ENCODE measurements at places on chromosomes 1 and 21.

DNA sequence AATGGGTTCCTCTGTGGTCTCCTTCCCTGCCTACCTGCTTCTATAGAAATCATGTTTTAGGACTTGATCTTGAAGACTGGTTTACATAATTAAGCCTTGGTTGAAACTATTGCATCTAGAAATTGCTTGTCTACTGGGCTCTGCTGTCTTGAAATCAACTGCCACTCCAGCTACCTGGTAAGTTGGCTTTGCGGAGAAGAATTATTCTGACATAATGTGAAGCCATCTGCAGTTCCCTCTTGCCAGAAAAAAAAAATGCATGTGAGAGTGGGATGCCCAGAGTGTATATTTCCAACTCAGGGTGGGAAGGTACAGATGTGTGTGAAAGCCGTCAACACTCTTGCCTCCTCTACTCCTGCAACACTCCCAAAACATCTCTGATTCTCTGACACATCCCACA is 27.2 kb downstream of the C8B start:
- no peak for DNase-seq

DNA sequence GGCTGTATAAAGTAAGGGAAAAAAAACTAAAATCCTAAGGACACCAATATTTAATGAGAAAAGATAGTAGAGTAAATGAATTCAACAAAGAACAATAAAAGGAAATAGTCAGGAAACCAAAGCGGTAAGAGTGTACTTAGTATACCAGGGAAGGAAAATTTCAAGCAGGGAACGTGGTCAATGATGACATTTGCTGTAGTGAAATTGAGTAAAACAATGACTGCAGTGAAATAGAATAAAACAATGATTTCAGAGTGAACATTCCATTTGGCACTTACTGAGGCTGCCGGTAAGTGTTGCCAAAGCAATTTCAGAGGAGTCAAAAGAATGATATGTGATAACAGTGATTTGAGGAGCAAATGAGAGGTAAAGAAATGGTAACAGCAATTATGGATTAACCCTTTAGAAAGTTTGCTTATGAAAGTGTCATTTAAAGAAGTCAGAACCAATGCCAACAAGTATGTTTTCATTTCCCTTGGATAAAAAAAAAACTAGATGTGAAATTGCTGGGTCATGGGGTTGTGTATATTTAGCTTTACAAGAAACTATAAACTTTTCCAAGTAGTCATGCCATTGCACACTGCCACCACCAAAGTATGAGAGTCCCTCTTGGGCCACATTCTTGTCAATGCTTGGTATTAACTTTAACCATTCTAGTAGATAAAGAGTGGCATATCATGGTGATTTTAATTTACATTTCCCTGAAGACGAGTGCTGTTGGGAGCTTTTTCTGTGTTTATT is 50.5 kb downstream of the VCAM1 start:
- DNase-seq = no peak

DNA sequence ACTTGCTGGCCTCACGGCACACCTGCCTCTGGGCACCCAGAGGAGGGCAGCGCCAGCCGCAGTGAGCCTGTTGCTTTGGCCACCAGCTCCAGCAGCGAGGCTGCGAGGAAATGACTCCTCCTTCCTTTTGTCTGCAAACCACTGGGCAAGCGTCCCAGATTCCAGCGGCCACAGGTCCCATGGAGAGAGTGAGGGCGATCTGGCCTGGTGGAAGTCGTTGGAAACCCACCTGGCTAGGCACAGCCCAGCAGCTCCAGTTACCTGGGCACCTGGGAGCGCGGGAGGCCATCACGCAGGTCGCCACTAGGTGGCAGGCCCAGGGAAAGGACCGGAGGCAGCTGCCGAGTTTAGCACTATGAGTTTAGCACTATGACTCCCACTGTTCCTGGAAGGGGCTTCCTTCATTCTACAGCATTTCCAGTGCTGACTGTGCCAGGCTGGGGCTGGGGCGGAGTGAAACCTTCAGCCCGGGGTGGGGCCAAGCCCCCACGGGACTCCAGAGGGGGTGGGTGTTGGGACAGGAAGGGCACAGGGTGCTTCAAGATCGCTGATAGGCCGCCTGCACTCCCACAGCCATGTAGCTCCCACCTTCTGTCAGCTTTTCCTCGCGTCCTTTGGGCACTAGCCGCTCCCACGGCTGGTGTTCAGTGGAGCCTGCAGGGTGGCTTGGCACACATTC is 1.1 kb upstream of the ESPN start:
- peak; percentile 45 for DNase-seq

- peak; percentile 86 for DNase-seq
Observed at GRCh38 chr21:33433425-33434114, 30.4 kb downstream of the IFNGR2 start.

GRCh38 chr21:44950351-44950750 is 10.5 kb downstream of the SLX9 start:
- DNase-seq = no peak

DNA sequence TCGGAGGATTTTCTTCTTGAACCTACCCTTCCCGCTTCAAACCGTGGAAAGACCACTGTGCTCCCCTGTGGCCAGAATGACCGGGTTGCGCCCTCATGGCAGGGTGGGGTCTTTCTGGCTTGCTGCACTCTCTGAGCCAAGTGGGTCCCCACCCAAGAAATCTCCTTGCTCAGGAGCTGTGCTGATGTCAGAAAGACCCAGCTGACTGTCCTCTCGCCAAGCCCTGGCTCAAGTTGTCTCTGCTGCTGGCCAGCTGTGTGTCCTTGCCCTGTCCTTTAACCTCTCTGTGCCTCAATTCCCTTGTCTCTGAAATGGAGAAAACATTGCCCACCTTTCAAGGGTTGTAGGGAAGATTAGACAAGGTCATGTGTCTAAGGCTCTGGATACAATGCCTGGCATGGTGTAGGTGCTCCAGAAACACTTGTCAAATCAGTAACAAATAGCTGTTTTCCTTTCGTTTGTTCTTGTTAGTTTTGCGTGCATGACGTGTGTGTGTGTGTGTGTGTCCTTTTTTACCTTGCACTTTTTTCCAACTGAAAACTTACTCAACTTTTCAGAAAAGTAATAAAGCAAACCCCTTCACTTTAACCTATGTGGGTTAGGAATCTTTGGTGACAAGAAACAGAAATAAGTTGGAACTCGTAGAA is 41.1 kb upstream of the RPL11 start:
- DNase-seq = no peak

GRCh38 chr1:183244466-183244865 is 58.4 kb downstream of the LAMC2 start:
- DNase-seq = no peak

GRCh38 chr1:172777767-172778166 is 118.9 kb downstream of the FASLG start:
- no peak for DNase-seq

DNA sequence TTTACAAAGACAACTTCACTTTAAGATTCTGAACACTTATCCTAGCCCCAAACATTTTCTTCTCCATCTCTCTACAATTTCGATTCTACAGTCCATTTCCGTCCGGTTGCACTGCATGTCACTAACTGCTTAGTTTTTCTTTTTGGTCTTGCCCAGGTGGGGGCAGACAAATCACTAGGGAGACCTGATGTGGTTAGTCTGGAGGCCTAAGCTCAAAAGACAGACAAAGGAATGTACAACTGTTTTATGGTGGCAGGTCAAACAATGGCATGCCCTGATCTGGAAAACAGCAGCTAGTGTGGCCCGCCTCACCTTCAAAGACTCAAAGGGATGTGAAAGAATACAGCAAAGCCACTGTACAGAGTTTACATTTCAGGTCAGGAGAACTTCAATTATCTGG is 3.8 kb downstream of the ETV3 start:
- DNase-seq = no peak

DNA sequence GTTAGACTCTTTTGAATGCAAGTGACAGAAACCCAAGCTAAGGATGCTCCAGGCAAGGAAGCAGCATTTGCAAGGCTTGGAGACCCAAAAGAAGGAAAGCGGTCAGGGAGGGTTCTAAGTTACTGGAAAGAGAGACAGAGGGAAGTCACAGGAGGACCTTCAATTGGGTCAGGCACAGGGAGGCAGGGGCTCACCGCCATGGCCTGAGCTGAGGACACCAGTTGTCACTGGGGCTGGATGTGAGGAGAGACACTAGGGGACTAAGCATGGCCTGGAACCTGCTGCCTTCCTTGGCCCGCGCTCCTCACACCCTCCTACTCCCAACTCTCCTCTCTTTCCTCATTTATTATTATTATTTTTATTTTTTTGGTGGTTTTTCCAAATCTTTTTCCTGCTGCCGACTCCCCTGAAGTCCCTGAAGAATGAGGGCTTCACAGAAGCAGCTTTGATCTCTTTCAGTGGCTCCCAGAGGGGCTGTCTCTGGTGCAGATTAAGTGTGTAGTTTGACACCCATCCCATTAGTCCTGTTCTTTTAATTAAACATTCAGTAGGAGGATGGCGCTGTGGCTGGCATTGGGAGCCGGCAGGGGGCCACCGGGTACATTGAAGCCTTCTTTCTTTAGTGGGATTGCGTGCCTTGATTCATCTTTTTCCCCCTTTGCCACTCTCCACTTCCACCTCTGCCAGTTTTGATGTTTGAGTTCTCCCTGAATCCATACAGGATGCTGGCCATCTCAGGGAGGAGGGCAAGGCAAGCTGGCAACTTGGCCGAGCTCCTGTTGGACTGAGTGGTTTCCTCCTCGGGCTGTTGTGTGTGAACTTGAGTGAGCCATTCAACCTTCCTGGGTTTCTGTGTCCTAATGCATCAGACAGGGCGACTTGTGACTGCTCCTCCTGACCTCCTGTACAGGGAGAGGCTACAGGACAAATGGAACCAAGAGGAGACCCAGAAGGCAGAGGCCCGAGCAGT is 59.3 kb downstream of the MDM4 start:
- no peak for DNase-seq

DNA sequence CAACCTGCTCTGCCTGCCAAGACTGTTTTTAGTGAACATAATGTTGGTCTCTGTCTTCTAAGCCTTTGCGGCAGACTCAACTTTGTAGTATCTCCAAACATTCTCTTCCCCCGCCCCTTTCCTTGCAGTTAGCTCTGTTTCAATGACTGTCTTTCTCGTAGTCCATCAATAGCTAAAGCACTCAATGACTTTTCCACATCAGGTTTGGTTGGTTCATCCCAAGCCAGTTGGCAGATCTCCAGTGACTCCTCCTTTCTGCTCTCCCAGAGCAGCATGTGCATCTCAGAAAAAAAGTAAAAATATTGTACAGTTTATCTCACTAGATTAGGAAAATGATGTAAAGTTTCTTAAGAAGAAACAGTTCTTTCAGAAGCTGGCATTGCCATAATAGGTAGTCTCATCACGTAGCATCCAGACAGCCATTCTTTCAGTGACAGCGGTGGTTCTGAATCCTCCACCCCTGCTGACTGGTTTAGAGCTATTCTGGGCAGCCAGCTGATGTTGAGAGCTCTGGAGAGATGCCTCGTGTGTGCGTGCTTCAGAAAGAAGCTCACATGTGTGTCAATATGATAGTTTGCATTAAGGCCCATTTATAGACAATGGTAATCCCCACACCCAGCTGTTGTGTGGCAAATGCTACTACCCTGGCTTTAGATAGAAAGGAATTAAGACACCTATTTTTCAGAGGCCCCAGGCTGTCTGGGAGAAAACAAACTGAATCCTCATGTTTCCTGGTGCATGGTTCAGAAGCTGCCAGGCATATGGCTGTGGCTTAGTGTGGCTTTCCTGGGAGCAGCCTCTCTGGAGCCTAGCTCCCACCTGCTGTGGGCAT is 53.2 kb downstream of the CNN3 start:
- DNase-seq = no peak

- no peak for DNase-seq
Observed at GRCh38 chr1:85374160-85374559, 90.8 kb downstream of the DDAH1 start.

DNA sequence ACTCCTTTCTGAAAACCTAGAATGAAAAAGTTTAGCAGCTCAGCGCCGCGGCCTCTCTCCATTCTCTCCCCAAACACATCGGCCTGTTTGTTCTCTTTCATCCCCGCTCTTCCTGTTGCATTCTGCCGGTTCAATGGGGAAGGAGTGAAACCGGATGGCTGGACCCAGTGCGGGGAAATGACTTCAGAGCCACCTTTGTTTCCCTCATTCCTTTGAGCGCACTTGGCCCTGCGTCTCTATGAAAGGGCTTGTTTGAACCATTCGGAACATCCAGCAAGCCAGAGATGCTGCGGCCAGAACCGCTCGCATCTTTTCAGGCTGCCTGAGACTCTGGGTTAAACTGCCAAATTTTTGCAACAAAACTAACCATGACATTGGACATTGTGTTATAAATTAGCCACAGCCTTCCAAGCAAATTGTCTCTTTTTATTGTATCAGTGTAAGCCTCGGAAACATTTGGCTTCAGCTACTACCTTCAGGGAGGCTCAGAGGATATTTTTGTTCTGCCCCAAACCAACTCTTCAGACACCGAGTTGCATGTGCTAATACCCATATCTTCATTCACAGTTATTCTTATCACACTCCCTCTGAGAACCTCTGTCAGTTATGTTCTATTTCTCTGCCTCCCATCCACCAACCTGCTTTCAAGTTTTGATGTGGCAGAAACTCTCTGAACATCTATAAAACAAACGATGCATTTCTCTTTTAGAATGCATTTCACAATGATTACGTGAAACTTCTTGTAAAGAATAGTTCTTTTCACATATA is 5.1 kb upstream of the OLIG1 start:
- DNase-seq = no peak

DNA sequence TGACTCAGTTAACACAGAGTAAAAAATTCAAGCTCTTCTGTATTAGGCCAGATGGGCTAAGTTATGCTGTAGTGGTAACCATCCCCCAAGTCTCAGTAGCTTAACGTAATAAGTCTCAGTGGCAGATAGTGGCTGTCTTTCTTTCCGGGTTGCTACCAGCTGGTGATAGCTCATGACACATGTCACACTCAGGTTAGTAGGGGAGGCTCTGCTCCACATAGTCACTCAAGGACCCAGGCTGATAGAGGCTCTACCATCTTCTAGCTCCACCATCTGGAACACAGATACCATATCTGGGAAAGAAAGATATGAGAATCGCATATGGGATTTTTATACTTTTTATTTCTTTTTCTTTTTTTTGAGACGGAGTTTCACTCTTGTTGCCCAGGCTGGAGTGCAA is 16.2 kb upstream of the MEF2D start:
- DNase-seq = no peak

DNA sequence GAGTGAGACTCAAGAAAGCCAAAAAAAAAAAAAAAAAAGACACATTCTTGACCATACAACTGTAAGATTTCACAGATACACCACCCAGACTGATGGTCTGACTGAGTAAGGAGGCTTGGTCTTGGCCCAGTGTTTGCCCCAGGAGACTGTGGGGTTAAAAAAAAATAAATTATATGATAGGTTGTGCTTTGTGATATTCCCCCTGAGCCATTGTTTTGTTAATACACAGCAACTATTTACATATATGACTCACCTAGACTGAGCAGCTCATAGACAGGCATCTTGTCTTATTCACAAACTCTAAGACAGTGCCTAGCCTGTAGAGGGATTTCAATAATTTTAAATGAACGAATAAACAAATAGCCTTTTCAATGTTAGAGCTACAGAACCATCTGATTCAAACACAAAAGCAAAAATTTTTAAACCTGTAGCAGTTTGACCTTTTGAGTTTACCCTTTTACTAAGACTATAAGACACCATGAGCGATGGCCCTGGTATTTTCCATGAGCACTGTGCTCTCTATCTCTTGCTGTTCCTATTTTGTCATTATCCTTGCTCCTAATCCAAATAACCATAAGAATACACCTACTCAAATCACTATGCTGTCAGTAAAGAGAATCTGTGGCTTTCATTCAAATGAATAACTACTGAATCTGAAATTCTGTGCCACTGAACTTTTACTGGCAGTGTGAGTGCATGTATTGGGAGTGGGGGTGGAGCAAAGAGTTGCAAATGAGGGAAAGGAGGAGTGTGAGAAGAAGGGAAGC is 199.4 kb upstream of the PTBP2 start:
- DNase-seq = no peak

Data from KBM-7 (cell line).